ENCODE measurements at places on chromosomes 1 and 21.

GRCh38 chr1:43021547-43022474 lies 63.1 kb upstream of the SLC2A1 start:
- no peak for DNase-seq

DNA sequence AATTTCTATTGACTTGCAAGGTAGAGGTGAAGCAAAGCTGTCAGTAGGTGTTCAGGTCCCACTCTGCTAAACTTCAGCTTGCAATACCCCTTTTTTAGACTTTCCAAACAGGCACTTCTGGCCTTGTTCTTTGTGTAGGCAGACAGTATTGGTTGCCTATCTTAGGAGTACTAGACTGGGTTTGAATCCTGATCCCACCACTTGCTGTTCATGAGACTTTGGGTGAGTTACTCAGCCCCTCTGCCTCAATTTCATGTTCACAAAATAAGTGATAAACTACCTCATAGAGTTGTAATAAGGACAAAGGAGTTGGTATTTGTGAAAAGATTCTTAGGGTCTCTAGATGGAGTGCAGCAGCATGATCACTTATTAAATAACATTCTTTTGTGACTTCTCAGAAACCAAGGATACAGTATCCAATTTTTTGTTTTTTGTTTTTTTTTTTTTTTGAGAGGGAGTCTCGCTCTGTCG lies 5.2 kb downstream of the RCC1 start:
- DNase-seq: no peak

DNA sequence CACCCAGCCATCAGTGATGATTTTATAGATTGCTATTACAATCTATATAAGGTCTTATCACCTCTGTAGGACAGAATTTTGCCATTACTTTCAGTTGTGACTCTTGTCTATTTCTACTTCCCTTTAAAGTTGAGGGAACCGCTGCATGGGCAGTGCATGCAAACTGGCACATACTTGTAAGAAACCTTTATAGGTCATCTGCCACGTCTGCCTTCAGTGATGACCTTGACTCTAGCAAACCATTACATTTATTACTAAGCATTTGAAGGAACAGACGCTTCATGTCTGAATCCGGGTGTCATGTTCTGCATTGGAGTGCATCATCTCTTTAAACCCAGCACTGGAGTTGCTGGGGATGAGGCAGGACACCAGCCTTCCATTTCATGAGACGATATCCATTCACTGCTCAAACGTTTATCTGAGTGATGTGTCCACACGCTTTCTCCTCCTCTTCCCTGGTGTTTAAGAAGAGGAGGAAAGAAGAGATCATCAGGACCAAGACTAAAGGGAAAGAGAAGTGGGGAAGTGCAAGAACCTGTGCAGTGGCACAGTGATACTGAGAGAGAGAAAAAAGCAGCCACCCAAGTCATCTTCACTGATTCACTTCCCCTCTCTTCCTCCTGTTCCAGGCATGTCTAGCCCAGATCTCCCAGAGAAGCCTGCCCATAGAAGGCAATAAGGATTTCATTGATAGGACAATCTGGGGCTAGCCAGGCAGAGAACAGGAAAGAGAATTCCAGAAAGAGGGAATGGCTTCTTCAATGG lies 14.1 kb downstream of the CCSAP start:
- no peak for DNase-seq

- DNase-seq: no peak
These were observed 59.7 kb downstream of the LMO4 start for GRCh38 chr1:87388411-87388810.

DNA sequence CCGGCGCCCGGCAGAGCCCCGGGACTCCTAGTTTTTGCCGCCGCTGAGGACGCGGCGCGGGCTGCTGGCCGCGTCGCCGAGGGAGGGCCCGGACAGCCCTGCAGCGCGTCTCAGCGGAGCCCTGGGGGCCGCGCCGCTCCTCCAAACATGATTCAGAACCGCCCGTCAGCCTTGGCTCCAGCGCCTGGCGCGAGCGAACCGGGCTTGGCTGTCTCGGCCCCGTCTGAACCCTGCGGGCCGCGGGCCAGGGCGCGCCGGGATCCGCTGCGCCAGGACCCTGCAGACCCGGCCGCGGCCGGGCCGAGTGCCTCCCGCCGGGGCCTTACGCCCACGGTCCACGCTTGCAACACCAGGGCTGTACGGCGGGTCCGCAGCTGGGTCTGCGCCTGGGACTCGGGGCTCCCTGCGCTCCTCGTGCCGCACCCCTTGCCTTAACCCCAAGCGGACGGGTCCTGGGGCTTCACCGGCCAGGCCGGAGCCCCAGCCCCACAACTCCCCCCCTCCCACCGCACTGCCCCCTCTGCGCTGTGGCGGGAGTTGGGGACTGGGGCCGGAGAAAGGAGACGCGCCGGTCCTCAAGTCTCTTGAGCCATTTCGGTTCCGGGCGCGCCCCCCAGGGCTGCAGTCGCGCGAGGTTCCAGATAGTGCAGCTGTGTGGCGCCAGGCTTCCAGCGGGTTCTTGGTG lies 48.4 kb upstream of the CD34 start:
- DNase-seq: no peak

- no peak for DNase-seq
These were observed 93.2 kb upstream of the KCNK2 start for GRCh38 chr1:214989341-214989740.

GRCh38 chr1:109350655-109351054 lies 43.8 kb upstream of the MYBPHL start:
- no peak for DNase-seq

GRCh38 chr1:108686614-108687313 lies 5.3 kb upstream of the PRPF38B start:
- no peak for DNase-seq

GRCh38 chr1:234730770-234731568 lies 121.0 kb upstream of the IRF2BP2 start:
- DNase-seq: no peak

- no peak for DNase-seq
These were observed 32.8 kb downstream of the PCNT start for GRCh38 chr21:46356494-46357334.

GRCh38 chr1:33966346-33967141 lies 102.7 kb downstream of the HMGB4 start:
- DNase-seq: no peak

GRCh38 chr1:7507285-7508019 lies 263.6 kb upstream of the VAMP3 start:
- no peak for DNase-seq

DNA sequence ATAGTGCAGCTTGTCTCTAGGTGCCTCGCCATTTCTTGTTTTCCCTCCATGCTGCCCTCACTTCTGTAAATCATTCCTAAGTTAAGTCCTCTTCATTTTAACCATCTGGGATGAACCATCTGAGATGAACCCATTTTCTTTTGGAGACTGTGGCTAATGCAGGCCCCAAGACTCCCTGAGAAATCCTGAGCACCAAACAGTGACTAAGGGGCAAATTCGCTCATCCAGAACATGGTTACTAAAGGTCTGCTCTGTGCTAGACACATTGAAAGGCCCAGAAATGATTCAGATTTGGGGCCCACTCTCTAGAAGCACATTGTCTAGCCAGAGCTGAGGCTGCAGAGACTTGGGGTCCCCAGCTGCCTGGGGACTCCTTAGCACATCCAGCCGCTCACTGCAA lies 151.9 kb upstream of the CTTNBP2NL start:
- no peak for DNase-seq

GRCh38 chr21:26555540-26556146 lies 17.4 kb downstream of the CYYR1 start:
- no peak for DNase-seq

DNA sequence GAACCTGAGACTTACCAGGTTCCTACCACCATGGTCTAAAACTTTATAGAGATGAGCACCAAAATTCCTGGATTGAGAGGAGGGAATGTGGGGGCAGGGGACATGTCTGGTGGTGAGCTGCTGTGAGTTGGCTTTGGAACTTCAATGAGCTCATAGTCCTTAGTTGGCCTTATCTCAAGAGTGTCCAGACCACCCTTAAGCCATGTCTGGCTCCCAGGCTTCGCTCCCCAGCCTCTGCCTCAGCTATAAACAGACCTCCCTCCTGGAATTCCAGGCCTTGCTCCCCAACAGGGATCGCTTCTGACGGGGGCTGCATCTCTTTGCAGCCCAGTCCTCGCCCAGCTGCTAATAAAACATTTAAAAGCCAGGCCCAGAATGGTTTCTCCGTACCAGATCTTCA lies 19.5 kb downstream of the ATF3 start:
- DNase-seq: no peak
